ENCODE measurements at places on chromosomes 7 and 10. TPM values are rescaled to one million over a fixed set of nuclear protein-coding genes. Genes with fewer than 3 reads are reported as not detected.

- DNase-seq, result peak; percentile 66
Observed at GRCh38 chr10:77641788-77642397, 4.3 kb upstream of the KCNMA1 start.

- DNase-seq, result no peak
Observed at GRCh38 chr10:88804083-88804812, 1.7 kb downstream of the LIPM start.

DNA sequence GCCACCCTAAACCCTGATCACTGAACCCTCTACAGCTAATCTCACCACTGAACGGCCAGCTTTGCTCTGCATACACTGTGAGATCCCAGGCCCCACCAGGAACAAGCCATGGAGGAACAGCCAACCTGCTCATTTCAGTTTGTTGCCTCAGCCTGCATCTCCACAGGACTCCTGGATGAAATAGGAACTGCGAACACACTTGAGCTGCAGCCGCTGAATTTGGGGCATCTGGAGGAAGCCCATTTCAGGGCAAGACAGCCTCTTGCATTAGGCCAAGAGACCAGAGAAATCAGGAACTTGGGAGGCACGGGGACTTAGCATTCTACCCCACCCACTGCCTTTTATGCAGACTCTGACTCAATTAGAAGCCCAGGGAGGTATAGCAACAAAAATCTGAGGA lies 14.5 kb upstream of the EGR2 start:
- no peak for DNase-seq

DNA sequence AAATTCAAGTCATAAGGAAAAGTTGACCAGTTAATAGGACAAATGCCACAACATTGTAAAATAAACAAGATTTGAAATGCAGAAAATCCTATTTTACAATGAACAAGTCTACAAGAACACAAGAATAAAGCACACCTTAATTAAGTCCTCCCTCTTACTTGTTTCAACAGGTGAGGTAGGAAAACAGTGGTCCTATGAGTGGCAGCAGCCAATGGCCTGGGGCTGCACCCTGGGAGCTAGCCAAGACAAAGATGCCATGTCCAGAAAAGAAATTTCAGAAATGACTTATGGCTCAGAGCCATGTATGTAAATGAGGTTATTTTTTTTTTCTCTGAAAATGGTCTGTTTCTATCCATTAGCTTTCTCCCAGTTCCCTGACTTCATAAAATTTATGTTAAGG lies 14.3 kb downstream of the KLLN start:
- peak; percentile 19 for DNase-seq

The CCSER2 gene
- 24.9 TPM for total RNA-seq

Data from Caki2 (cell line).